Stimulated activated CD4-positive, alpha-beta T cell treated with anti-CD3 and anti-CD28 coated beads, Interleukin-12 subunit alpha, Interleukin-12 subunit beta, amount 100 ng/mL, for 48 hours (primary cell): ENCODE measurements at places on chromosomes 1 and 21.

GRCh38 chr1:39509360-39510009 lies 18.0 kb downstream of the BMP8A start:
- DNase-seq, result no peak

DNA sequence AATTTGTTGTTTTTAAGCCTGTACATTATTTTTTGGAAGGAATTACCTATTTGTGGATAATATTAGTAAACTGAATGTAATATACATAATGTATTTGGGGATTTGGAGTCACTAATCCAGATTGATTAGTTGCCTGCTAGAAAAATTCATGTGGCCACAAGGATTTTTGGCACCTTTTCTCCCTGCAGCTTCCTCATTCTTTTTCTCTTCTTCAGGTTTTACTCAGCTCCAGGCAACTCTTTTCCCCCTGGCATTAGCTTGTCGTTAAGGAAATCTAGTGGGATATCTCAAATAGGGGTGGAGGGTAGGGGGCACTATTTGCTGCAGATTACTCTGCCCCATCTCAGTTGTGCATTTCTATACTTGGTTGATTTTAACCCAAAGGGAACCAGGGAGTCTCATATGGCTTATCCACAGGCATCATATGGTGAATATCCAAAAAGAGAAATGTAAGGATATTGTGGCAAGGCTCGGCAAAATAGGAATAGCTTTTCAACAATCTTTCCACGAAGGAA lies 203.1 kb downstream of the NFIA start:
- no peak for DNase-seq

DNA sequence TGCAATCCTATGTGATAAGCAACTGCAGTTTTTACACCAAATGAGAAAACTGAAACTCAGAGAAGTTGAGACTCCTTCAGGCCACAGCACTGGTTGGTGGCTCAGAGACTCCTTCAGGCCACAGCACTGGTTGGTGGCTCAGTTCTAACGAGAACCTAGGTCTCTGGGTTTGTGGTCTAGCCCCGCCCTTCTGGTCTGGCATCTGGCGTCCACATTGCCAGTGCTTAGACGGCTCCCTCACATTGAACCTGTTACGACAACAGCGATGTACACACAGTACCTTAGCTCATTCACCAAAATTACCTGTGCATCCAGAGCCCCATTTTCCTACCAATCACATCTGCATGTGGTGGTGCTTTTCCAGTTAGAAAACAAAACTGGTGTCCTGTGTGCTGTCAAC lies 66.1 kb downstream of the NID1 start:
- DNase-seq, result peak; percentile 23

GRCh38 chr1:91916811-91917460 lies 31.0 kb upstream of the TGFBR3 start:
- DNase-seq, result no peak

- no peak for DNase-seq
Measured at GRCh38 chr1:207418351-207418750, 35.8 kb upstream of the CR2 start.

- no peak for DNase-seq
Measured at GRCh38 chr1:206065547-206066145, 12.7 kb downstream of the RHEX start.

- DNase-seq, result no peak
Measured at GRCh38 chr21:18914570-18914969, 511.0 kb upstream of the TMPRSS15 start.

GRCh38 chr1:212696721-212697331 lies 2.8 kb downstream of the BATF3 start:
- DNase-seq, result no peak

DNA sequence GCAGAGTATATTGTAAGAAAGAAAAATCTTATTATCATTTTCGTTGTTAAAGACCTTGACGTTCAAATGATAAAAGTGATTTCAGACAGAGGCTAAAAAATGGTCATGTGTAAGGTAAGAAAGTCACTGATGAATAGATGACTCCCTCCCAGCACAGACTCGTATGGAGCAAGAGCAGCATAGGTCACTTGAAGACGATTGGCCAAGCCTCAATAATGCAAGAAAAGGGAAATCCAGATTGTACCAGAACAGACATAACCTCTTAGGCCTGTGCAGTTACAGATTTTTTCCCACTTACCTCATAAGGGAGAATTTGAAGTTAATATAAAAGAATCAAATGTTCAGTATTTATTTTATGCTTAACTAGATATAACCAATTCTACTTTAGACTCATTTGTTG lies 16.3 kb upstream of the OLFML2B start:
- no peak for DNase-seq

DNA sequence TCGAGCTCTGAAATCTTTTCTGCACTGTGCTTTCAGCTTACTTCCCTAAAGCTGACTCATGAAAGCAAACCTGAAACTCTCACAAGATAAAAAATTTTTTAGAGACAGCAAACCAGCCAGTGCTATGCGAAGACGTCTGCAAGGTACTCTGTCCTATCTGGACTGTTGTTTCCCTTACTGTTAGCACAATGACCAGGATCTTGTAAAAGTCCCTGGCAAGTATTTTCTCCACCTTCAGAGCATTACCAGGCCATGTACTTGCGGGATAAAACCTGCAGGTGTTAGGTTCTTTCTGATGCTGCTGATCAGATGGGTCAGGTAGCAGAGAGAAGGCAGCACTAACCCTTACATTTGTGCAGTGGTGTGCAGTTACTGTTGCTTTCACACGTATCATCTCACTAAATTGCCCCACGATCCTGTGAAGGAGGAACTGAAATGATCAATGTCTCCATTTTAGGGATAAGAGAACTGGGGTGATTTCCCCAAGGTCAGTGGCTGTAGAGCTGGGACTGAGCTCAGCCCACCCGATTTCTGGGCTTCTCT lies 56.6 kb downstream of the PLXNA2 start:
- no peak for DNase-seq

DNA sequence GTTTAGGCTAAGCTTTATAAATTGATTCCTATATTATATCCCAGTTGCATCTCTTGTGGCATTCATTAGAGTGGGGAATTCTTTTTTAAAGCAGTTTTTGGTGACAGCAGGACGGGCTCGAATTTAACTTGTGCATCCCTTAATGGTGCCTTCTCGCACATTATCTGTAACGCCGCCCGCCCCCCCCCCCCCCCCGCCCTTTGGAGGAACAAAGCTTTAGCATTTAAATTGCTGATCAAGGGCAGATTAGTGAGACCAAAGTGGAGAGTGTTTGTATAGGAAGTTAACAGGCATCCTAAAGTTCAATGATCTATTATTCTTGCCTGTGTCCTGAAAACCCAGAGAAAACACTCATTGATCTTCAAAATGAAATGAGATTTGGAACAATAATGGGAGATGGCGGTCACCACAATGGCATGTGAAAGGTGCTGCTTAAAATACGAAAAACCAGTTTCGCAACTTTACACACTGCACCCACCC lies 2.2 kb downstream of the LMO4 start:
- DNase-seq, result no peak

DNA sequence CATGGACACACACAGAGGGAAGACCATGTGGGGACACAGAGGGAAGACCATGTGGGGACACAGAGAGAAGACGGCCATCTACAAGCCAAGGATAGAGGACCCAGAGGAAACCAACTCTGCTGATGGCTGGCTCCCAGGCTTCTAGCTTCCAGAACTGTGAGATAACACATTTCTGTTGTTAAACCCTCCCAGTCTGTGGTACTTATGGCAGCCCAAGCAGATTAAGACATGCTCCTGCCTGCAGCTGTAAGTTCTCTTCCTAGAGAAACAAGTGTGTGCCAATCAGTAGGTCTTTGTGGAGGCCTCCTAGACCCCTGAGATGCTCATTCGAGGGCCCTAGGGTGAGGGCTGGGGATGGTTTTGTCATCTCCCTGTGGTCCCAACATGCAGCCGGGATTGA lies 2.7 kb downstream of the AGT start:
- no peak for DNase-seq

DNA sequence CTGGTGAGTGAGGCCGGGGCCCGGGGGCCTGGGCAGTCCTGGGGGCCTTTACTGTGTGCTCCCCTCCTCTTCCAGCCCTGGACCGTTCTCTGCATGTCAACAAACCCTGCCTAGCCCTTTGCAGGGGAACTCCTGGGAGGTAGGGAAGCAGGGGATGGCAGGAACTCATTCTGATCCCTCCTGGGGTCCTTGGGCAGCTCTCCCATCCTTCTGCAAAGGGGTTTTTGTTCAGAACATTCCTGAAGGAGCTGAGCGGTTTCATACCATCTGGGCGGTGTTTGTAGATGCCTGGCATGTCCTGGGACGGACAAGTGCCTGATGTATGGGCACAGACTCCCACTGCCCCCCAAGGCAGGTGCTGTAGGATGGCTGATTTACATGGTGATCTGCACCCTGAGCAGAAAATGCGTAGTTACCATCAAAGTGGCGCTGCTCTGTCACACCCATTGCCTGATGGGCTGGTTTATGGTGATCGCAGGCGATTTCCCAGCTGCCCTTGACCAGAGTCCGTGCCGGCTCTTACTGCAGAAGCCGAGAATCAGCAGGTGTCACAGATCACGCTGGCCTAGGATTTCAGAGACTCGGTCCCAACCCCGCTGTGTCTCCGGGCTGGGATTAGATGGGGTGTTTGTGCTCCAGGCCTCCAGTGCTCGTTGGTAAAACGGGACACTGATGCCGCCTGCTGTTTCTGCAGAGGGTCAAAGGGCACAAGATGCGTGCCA lies 71.6 kb upstream of the TRAPPC10 start:
- no peak for DNase-seq

- DNase-seq, result no peak
Measured at GRCh38 chr1:167904652-167905130, 9.2 kb downstream of the ADCY10 start.

DNA sequence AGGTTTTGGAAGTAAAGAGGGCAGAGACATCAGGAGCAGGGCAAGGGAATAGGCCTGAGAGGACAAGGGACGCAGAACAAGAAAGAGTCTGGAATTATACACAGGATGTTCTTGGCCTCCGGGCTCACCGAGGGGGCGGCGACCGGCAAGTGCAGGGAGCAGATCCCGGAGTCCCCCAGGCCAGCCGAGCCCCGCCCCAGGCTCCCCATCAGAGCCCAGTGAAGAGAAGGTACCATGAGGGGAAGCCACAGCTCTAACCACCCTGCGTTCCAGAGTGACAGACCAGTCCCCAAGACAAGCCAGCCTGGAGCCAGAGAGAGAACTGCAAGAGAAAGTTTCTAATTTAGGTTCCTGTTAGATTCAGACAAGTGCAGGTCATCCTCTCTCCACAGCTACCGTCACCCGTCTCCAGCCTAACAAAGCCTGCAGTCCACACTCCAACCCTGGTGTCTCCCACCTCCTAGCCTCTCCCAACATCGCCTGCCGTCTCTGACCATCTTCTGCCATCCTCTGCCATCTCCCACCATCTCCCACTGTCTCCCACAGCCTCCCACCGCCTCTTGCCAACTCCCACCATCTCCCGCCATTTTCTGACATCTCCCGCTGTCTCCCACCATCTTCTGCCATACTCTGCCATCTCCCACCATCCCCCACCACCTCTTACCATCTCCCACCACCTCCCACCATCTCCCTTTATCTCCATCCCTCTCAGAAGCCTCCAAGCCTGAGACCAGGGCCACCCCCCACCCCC lies 42.5 kb downstream of the CAPN2 start:
- DNase-seq, result no peak

GRCh38 chr1:56133522-56134472 lies 445.6 kb downstream of the PLPP3 start:
- no peak for DNase-seq

GRCh38 chr1:202146279-202146678 lies 1.7 kb upstream of the ARL8A start:
- DNase-seq, result no peak

GRCh38 chr1:226029093-226029496 lies 30.0 kb upstream of the SDE2 start:
- DNase-seq, result no peak

DNA sequence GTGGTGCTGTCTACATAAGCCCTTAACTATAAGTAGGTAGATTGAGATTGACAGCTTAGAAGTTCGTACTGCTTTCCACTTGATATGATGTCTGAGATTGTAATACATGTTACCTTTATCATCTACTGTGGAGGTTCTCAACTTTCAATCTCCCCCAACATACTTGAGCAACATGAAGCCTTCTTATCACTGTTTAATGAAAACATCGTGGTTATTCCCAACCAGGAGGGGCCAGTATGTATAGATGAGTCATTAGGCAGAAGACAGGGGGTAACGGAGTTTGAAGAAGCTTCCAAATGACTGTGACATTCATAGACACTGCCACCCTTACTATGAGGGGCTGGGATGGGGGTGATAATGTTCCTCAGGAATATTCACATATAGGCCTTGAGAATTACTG lies 36.0 kb downstream of the CENPF start:
- DNase-seq, result no peak

- no peak for DNase-seq
Measured at GRCh38 chr1:44282704-44283426, 69.6 kb downstream of the DMAP1 start.

- DNase-seq, result no peak
Measured at GRCh38 chr21:16457498-16457897, 727.7 kb downstream of the USP25 start.

DNA sequence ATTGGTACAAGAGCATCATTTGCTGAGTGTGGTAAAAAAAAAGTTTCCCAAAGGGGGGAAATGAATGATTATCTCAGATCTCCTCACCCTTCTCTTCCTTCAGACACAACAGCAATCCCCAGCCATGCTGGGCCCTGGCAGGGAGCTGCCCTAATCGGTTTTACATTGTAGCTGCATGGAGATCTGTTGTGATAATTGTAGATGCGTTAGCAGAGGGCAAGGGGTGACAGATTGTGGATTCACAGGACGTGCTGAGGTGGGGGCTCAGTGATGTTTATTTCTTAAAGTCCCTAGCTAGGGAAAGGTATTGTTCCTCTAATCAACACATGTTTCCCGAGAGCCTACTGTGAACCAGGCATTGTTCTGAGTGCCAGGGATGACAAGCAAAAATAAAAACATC lies 304.1 kb downstream of the PBX1 start:
- DNase-seq, result no peak

GRCh38 chr1:185823467-185823866 lies 89.3 kb downstream of the HMCN1 start:
- no peak for DNase-seq

- no peak for DNase-seq
Measured at GRCh38 chr21:41827951-41828883, 50.9 kb downstream of the PRDM15 start.

GRCh38 chr1:199020904-199021303 lies 382.1 kb downstream of the PTPRC start:
- DNase-seq, result no peak
